ENCODE measurements at places on chromosomes 11 and 22.
A peak's percentile ranks its signal among the peaks of the same experiment; 100 is the strongest.

DNA sequence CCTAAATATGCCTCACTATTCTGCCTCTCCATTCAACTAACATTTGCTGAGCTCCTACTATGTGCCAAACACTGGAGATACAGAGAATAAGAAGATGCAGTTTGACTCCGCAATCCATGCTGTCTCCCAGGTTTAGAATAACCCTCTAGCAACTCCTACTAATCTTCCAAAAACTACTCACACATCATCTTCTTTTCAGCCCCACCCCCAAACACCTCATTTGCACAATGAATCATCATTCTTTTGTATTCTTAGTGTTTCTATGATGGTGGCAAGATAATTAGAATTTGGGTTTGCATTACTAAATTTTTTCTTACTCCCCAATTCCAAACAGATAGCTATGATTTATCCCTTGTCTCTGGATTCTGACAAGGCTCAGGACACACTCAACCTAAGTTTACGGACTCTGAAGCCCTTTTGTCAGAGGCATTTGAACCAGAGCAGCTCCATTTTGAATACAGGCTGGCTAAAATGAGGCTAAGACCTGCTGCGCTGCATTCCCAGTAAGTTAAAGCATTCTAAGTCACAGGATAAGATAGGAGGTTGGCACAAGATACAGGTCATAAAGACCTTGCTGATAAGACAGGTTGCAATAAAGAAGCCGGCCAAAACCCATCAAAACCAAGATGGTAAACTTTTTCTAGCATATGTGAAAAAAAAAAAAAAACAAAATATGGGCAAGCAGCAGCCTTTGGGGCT, 1038.9 kb downstream of the DLG2 start:
- DNase-seq = no peak

- DNase-seq = no peak
These were observed 88.0 kb downstream of the PARVA start for GRCh38 chr11:12465332-12465731.

- peak; percentile 5 for DNase-seq
These were observed 6.2 kb upstream of the RGL4 start for GRCh38 chr22:23684561-23685031.

GRCh38 chr22:38461414-38462081, 6.3 kb upstream of the KDELR3 start:
- peak; percentile 81 for DNase-seq

- DNase-seq = peak; percentile 78
These were observed 47.2 kb downstream of the PIWIL3 start for GRCh38 chr22:24727218-24727851.

DNA sequence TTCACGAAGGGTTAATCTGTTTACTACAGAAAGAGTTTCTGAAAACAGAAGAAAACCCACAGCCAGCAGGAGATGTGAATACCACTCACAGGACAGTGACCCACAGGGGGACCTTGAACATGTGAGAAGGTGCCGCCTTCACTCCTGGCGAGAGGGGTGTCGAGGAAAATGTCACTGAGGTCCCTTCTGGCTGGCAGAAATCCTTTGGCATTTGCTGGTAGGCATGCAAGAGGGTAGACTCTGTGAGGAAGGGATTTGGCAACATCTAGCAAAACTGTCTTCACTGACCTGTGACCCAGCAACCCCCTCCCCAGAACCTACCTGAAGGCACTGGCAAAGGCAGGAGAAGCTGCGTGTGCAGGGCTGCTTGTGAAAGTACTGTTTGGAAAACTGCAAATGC, 8.6 kb downstream of the KCNQ1 start:
- DNase-seq = no peak

DNA sequence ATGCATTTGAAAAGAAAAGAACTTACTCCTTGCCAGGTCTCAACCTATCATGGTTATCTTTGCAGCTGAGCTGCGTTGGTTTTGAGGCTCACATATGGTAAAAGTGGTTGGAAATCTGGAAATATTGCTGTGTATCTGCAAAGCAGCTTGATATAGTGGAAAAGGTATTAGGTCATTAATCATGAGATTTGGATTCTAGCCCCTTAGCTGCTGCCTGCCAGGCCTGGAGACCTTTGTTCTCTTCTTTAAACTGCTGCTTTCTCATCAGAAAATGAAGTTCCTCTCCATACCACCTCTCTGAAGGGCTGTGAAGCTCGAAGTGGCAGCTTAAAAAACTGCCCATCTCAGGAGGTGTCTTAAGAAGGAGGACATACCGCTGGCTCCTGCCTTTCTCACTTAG, 5.7 kb downstream of the PPARA start:
- DNase-seq = no peak

- DNase-seq = no peak
These were observed 3.1 kb upstream of the LGALS1 start for GRCh38 chr22:37672206-37672919.

DNA sequence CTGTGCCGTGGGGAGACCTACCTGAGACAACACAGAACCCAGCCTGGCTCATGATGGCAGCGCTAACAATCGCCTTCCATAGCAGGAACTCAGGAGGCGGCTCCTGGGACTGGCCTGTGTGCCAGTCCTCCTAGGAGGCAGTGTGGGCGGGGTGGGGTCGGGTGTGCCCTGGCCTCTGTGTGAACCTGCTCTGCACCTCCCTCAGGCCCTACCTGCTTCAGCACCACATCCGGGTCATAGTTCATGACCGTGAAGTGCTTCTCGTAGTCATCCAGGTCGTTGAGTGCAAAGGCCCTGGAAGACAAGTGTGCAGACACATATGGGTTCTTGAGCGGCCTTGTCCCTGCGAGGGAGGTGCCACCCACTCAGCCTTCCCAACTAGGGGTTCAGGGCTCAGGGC, 15.3 kb downstream of the TTLL12 start:
- no peak for DNase-seq

GRCh38 chr11:65404210-65404609, 17.8 kb downstream of the FRMD8 start:
- no peak for DNase-seq

DNA sequence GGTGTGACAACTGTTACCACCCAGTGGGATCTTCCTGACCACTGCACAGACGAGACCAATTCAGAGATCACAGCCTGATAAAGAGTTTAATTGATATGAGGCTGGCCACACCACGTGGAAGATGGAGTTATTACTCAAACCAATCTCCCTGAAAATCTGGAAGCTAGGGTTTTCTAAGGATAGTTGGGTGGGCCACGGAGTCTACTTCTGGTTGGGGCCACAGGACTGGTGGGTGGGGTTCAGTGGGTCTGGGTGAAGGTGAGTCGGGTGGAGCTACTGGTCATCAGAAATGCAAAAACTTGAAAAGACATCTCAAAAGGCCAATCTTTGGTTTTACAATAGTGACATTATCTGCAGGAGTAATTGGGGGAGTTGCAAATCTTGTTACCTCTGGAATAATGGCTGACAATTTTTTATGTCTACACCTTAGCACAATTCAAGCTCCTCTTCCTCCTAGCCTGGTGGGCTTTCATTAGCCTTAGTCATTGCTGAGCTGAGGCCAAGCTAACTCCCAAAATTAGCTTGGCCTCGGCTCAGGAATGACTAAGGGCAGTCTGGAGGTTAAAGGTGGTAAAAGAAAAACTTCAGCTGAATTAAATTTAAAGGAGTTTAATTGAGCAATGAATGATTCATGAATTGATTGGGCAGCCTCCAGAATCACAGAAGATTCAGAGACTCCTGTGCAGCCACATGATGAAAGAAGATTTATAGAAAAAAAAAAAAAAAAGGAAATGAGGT, 13.1 kb downstream of the C11orf96 start:
- no peak for DNase-seq

DNA sequence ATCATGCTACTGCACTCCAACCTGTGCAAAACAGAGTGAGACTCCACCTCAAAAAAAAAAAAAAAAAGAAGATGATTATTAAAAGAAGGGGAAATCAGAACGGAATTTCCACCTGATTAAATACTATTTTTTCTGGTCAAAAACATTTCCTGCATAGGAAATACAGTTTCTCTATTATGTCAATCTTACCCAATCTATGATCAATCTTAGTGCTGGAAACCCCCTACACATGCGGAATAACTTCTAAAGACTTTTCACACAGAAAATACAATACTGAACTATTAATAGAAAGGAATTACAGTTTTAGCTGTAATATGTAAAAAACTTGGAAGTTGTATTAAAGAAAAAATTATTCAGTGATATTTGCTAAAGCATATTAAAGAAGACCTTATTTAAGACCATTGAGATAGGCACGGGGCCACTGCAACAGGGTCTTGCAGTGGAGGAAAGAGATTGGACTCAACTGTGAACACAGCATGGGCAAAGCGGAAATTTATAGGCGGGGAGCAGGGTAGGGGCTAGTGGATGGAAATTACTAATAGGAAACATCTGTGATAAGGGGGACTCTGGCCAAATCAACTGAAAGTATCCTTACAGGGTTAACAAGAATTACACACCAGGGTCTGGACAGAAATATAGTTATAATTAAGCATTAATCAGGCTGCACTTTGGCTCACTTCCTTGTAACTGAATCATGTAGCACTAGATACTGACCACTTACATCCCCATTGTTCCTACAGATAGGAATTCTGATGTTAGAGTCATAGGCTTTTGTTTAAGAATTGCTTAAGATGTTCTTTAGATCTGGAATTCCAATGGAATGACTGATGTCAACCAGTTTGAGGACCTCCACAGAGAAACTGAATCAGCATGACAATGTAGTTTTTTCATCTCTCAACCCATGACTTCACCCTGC, 411.5 kb upstream of the DDI1 start:
- DNase-seq = peak; percentile 96

DNA sequence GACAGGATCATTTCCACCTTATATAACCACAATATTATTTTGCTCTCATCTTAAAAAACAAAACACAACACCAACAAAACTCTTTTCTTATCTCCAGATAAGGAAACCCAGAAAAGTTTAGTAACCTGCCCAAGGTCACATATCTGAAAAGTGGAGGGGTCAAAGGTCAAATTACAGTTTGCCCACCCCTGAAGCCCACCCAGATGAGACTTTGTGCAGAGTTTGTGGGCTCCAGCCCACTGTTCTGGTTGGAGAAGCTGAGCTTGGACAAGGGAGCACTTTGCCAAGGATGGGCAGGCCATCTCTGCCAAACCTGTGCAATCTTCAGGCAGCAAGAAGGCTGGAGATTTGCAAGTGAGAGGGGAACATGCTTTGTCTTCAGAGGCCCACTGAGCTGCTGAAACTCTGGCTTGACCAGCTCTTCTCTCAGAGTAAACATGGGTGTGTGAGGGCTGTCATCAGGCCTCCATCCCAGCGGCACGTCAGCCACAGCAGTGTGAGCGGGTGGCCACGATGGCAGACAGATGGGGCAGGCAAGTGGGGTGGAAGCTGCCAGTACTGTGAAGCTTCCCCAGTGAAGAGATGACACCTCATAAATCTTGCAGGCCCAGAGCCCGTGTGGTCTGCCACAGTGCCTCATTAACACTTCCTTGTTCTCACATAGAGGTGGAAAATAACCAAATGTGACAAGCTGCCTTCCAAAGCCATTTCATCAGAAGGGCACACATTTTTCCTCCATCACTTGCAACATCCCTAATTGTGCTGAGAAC, 111.8 kb downstream of the CCDC81 start:
- DNase-seq = peak; percentile 69

DNA sequence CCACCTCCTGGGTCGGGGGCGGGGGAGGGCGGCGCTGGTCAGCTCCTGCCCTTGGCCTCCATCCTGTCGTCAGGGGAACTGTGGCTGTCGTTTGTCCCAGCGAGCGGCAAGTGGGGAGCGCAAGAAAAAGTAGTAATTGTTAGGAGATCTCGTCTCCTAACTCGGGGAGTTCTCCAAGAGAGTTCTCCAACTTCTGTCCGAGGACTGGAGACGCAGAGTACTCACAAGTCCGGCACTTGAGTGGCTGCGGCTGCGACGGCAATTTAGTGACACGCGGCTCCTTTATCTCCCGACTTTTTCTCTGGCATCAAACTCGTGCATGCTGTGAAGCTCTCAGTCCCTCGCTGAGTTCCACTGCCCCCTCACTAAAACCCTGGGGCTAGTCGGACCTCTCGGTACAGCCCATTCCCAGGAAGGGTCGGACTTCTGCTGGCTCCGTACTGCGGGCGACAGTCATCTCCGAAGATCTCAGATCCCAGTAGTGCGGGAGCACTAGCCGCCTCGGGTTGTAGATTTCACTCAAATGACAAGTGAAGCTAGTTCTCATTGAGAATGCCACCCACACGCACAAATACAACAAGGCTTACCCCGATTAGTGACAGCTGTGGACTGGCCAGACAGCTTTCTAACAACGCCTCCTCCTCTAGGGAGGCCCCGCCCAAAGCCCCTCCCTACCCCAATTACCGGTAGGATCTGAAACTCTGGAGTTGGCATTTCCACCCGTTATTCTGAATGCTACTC, at the start of gene PGR:
TSS of gene PGR (minus strand) at position 611 of the 741 bp plus-strand sequence. CDS start 743 bp downstream, outside the sequence.
- DNase-seq = no peak

DNA sequence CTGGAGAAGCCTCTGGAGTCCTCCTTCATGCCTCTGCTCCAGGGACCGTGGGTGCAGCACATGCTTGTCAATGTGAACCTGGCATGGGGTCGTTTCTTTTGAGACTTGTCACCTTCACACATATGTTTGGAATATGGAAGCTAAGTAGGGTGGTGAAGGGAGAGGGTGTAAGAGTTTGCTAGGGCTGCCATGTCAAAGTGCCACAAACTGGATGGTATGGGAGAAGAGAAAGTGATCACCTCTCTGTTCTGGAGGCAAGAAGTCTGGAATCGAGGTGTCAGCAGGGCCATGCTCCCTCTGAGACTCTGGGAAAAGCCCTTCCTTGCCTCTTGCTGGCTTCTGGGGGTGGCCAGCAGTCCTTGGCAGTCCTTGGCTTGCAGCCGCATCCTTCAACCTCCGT, 8.7 kb upstream of the TSPAN18 start:
- DNase-seq = no peak

- peak; percentile 94 for DNase-seq
These were observed 688 bp upstream of the LRRC74B start for GRCh38 chr22:21044931-21045584.

- DNase-seq = no peak
These were observed 23.3 kb downstream of the BCR start for GRCh38 chr22:23203452-23204124.

GRCh38 chr22:49088801-49089791, 738.6 kb downstream of the BRD1 start:
- DNase-seq = no peak

DNA sequence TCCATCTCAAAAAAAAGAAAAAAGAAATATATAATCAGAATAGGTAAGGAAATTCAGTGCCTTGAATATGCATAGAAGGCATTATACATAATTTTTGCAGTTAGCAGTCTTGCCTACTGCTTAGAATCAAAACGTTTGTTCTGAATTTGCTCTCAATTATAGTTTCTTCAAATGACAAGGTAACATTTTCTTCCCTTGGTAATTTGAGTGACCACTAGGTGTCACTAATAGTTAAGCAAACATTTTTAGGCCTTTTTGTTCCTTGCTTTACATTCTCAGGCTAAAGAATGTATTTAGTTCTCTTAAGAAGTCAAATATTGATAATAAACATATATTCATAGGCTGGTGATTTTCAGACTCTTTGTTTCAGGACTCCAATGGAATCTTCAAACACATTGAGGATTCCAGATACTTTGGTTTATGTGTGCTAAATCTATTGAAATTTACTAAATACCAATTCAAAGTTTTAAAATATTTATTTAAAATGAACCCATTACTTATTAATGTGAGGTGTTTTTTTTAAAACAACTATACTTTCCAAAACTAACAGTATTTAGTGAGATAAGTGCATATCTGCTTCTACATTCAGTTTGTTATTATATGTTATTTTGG, 55.0 kb upstream of the DEPDC7 start:
- peak; percentile 58 for DNase-seq

Measured in fibroblast of skin of scalp (primary cell).